AG09309 (cell line): ENCODE measurements at places on chromosomes 2 and 18.

GRCh38 chr2:223590964-223591363 is 11.2 kb downstream of the SCG2 start:
- no peak for DNase-seq

DNA sequence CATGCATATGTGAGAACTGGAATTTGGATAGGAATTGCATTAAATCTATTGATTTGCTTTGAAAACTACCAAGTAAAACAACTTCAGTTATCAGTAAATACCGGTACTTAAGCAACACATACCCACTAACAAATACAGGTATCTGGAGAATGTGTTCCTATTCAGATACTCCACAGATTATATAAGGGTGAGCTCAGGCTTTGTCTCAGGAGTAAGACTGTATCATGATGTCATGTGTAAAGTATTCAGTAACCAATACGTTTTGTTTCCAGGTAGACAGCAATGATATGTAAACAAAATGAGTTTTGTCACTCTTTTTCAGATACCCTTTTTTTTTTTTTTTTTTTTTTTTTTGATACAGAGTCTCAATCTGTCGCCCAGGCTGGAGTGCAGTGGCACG is 74.8 kb downstream of the DSC3 start:
- no peak for DNase-seq

DNA sequence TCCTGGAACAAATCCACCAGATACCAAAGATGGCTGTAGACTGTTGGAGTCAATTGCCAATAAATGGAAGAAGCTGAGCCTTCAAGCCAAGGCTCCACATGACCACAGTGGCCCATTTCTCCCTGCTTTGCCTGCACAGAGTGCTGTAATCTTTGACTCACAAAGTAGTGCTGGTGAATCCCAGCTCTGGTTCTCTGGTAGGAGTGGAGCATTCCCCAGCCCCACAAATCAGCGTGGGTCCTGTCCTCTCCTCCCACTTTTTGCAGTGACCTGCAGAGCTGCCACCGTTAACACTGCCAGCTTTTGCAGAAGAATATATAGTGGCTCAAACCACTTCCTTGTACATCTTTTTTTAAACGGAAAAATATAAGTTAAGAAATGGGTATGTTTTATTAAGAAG is 93.9 kb downstream of the MGAT5 start:
- no peak for DNase-seq

- no peak for DNase-seq
Measured at GRCh38 chr2:181371782-181372645, 85.2 kb upstream of the ITGA4 start.

DNA sequence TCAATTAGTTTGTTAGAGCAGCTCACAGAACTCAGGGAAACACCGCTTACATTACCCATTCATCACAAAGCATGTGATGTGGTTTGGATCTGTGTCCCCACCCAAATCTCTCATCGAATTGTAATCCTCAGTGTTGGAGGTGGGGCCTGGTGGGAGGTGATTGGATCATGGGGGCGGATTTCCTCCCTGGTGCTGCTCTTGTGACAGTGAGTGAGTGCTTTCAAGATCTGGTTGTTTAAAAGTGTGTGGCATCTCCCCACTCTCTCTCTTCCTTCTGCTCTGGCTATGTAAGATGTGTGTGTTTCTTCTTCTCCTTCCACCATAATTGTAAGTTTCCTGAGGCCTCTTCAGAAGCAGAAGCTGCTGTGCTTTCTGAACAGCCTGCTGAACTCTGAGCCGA is 63.5 kb upstream of the AGPS start:
- DNase-seq: no peak

DNA sequence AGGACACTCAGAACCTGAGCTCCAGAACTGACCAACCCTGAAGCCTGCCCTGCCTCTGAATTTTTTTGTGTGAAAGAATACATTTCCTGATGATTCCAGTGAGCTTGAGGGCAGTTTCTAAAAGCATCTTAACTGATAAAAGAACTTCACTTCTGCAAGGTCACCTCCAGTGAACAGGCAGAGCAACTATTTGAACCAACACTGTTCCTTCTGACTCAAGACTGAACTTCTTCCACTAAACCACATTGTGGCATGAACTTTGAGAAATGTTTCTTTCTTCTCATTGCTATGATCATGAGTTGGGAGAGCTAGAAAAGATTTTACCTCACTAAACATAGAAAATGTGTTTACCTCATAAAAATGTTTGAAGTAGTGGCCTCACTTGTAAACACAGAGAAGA is 83.8 kb upstream of the SERTAD2 start:
- DNase-seq: no peak

DNA sequence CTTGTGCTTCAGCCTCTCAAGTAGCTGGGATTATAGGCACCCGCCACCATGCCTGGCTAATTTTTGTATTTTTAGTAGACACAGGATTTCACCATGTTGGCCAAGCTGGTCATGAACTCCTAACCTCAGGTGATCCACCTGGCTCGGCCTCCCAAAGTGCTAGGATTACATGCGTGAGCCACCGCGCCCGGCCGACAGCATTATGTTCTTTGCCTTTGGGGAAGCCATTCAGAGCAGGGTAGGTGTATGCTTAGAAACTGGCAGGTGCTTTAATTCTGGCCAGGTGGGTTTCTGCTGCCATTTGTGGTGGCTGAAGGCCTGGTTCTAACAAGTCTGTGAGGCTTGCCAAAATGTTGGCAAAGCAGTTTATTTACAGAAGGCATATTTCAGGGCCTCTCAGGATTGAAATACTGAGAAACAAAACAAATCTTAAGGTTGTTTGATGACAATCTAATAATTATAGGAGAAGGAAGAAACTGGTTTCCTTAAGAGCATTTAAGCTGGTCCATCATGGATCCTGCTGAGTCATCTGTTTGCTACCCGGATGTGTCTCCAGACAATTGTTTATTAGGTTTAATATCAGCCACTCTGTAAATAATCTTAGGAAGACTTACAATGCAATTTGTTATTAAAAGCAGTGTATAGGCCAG is 16.0 kb downstream of the SLC20A1 start:
- no peak for DNase-seq

DNA sequence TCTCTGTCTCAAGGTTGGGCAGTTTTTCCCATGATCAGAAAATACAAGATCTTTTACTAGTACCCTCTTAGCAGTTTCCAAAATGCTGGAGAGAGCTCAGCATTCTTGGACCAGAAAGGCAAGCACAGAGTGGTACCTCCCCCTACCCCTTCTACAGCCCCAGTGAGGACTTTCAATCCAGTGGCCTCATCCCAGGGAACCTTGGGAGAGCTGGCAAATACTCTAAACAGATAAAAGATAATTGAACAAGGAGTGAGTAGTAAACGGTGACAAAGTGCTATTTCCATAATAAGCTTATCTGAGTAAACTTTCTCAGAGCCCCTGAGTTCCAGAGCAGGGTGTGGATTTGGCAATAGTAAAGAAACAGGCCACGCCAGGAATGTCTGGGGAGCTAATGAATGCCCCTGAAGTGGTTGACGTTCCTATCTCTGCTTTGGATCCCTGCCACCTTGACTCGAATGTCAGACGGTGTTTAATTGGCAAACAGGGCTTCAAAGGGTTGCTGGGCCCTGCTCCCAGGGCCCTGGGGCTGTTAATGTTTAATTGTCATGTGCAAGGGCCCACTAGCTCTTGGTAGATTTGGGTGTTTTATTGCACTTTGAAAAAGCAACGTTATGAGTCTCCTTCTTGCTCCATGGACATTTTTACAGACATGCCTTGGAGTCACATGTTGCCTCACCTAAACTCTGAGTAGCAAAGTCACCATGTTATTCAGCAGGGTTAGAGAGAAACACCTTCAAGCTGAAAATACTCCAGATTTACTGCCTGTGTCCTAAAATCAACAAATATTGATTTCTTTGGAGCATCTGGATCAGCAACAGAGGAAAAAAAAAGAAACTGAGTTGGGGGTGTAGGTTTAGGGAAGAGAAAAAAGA is 239.9 kb downstream of the CYRIA start:
- DNase-seq: no peak

DNA sequence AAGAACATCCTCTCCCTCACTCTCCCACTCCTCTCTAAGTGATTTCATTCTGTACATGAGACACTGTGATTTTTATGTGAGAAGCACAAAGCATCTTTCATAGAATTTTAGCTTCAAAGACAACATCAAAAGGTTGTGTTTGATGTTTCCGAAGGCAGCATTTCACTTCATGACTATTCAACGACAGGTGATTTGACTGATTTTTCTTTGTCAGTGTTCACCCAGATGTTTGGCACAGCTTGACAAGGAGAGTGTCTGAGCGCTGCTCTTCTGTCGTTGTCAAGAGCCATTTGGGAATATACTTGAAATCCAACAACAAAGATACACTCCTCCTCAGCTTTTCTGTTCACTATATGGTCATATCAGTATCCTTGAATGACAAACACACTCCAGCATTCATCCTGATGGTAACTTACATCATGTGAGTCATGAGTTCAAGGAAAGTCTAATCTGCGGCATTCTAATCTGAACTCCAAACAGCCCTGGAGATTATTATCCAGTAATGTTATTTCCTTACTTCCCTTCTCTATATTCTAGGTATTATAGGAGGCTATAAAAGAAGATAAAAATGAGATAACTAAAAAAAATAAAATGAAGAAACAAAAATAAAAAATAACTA is 45.9 kb upstream of the ST6GAL2 start:
- no peak for DNase-seq

DNA sequence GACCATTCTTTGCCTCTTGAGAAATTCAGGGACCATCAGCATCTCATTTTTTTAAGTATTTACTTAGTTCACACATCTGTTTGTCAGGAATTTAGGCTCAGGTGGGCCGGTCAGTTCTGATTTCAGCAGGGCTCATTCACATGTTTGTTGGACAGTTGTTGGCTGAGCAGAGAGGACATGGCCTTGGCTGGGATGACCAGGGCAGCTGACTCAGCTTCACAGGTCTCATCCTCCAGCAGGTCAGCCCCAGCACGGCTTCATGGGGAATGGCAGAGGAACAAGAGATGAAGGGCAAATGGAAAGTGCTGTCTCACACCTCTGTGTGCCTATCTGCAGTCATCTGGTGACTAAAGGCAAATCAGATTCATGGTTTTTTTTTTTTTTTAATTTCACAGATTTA is 136.1 kb upstream of the TMEM200C start:
- DNase-seq: no peak

DNA sequence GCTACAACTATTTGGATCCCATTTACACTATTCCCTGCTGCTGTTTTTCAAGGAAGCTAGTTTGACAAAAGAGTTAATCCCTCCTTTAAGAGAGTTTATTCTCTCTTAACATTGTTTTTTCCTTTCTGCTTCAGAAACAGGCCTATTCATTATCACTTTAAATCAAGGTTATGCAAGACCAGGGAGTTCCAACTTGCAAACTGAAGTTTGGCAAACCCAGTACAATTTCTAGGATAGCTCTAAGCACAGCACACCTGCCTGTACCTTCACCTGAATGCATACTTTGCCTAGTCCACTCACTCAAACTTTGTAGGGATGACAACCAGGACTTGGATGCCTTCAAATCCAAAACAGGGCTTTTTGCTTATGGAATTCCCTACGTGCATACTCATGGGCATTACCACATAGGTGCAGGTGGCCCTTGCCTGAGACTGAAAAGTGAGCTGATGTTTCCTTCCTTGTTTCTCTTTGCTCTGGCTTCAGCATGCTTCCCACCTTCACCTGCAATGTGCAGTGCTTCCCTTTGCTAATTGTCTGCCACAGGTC is 193.8 kb upstream of the MMADHC start:
- DNase-seq: no peak

- no peak for DNase-seq
Measured at GRCh38 chr2:26235089-26235488, 9.3 kb downstream of the HADHA start.

DNA sequence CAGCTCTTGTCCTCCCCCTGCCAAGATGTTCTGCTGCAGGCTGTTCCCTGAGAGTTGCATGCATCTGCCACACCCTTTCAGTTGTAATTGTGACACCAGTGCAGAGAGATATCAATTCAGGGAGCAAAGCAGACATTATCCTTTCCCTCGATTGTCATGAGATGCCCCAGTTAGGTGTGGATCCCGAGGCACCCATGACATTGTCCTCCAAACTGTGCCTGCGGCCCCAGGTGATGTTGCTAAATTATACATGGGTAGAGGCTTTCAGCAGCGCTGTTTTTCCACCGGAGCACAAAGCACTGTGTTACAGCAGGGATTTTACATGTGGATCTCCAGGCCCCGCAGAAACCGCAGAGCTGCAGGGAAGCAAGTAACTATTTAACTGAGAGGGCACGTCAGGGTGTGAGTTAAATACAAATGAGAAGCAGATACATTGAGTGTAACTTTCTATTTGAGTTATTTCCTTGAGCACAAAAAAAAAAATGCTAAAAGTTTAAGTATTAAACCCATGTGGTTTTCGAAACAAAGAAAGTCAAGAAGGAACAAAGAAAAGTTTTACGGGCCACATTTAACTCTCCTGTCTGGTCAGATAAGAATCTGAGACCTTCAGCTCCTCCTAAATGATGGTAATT is 90.3 kb upstream of the BCL2L11 start:
- no peak for DNase-seq

- no peak for DNase-seq
Measured at GRCh38 chr18:50633992-50634391, 74.1 kb downstream of the MAPK4 start.

DNA sequence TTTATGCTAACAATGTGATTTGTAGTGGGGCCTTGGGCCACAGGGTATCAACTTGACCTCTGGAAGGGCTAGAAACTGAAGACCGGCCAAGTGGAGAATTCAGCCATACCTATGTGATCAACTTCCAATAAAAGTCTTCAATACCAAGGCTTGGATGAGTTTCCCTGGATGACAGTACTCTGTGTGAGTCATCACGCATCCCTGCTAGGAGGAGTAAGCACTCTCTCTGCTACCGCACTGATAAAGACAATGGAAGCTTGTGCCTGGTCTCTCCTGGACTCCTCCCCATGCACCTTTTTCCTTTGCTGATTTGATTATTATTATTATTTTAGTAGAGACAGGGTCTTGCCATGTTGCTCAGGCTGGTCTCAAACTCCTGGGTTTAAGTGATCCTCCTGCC is 58.1 kb downstream of the SKA1 start:
- DNase-seq: no peak

GRCh38 chr2:60262178-60262577 is 291.3 kb downstream of the BCL11A start:
- DNase-seq: no peak

DNA sequence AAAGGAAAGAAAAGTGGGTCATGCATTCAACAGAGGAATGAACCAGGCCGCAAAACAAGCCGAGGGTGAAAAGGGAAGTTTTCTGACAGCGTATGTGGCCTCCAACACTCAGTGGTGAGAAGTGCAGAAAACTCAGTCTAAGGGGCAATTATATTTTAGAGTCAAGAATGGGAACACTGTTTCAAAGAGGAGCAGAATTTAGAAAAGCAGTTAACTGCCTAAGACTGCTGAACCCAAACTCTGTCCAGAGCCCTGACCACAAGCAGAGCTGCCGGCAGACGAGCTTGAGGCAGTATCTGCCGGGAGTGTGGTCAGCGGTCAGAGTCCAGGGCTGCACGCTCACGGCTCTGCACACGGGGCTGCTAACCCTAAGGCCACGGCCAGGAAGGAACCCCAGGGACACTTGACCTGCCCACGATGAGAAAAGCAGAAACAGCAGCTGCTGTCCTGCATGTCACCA is 347.0 kb upstream of the ID2 start:
- DNase-seq: no peak

DNA sequence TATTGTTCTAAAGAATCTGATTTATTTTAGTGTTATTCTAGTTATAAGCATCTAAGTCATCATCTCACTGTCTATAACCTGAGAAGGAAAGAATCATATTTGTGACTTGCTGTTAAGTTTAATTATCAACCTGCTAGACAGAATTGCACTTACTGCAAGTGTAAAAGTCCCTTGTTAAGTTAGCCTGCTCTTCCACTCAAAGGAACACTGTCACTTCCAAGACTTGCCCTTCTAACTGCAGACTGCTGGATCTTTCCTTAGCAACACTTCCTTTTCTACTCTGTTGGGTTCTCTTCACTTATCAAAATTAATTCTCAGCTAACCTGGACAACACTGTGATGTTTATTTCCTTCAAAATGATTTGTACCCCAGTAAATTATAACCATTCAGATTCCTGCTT is 323.2 kb upstream of the TFPI start:
- no peak for DNase-seq
